ENCODE measurements at places on chromosomes 11 and 22.

DNA sequence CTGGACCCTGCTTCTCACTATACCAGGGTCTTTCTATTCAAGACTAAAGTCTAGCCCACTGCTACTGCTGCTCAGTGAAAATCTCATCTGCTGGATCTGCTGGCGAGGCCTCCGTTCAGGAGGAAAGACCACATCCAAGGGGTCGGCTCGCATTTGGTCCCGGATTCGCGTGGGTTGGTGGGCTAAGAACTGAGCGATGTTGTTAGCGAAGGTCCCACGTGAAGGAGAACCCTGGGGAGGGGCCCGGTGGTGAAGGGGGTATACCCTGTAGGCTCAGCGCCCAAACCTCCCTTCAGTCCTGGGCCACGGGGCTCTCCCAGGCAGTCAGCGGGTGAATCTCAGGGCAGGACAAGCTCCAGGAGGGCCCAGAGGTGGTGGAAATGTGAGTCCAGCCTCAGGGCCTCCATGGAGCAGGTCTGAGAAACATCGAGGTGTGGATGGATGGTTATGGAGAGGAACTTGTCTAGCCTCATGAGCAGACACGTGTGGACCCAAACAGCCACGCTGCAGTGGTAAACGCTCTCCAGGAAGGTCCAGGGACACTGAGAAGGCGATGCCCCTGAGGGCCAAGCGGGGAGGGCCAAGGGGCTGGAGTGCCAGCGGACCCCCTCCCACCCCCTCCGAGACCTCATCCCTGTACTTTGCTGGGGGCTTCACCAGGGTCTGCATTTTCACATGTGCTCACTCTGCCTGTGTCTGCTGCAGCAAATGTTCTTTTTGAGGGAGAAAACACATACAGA is 152.3 kb downstream of the CTTN start:
- no peak for DNase-seq

- DNase-seq: no peak
These were observed 53.7 kb downstream of the IGSF9B start for GRCh38 chr11:133903056-133903455.

GRCh38 chr22:35465109-35465701 is 65.3 kb downstream of the MCM5 start:
- DNase-seq: no peak

GRCh38 chr11:43861141-43861540 is 19.5 kb upstream of the ALKBH3 start:
- DNase-seq: no peak

DNA sequence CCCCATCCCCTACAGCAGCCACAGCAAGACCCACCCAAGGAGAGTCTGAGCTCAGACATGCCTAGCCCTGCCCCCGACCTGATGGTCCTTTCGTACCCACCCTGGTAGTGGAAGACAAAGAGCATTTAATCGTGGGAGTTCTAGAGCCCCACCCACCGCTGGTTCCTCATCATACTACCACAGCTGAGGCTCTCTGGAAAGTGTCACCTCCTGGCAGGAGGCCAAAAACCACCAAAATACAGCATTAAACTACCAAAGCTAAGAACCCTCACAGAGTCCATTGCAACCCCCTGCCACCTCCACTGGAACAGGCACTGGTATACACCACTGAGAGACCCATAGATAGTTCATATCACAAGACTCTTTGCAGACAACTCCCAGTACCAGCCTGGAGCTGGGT is 311.1 kb downstream of the TENM4 start:
- no peak for DNase-seq

DNA sequence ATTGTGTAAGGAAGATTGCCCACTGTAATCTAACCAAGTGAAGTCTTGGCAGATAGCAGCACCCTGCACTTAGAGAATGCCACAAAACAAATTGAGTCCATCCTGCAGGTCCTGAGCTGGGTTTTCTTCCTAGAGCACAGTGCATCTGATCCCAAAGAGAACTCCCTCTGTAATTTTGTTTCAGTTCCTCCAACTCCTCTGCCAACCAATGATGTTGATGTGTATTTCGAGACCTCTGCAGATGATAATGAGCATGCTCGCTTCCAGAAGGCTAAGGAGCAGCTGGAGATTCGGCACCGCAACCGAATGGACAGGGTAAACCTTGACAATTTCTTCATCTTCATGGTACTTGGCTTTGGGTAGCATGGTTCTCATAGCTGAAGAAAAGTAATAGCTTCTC is 33.1 kb upstream of the ST14 start:
- no peak for DNase-seq

DNA sequence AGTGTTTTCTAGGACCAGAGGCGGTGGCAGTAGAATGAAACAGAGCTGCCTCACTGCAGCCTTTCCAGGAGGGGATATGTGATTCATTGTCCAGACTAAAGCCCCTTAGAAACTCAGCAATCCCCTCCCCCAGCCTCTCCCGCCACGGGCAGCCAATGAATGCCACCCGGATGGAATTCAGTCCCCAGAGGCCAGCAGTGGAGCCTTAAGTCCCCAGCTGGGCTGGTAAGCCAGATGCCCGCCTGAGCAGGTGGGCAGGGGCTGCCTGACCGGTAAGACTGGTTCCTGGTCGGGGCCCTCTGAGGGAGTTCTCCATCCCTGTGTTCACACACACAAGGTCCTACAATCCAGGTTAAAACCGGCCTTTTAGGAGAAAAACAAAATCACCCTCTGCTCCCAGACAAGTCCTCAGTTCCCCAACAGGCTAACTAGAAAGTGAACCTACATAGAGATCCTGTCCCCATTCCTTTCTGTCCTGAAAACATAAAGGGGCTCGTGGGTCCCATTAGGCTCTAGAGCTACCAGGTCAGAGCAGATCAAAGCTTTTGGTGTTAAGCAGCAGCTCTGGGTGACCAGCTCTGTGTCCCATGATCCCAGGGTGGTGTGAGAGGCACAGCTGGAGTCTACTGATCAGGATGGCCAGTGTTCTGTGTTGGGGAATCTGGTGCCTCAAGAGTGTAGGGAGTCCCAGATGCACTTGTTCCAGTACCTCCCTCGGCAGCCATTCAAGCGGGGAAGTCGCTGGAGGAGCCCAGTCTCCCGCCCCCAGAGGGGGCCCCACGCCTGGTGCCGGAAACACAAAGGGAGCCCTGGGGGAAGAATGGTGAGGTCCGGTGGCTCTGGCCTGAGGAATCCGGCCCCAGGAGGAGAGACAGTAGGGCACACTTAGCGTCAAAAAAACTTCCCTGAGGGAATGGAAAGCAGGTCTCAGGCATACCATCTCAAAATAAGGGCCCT is 2.6 kb downstream of the PATZ1 start:
- DNase-seq: peak; percentile 25

DNA sequence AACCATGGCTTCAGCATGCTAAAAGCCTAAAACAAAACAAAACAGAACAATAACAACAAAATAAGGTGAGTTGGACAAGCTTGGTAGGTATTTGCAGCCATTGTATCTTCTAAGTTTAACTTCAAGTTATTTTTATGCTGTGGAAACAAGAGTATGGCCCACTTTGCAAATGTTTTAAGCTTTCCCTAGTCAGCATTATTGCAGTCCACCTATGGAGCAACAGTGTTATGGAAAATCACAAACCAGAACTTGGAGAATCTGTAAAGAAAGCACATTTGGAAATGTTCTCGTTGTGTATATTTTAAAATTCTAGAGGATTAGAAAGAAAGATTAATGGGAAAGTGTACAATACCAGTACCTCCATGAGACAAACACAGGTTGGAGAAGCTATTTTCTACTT is 7.4 kb upstream of the SLC5A12 start:
- no peak for DNase-seq

DNA sequence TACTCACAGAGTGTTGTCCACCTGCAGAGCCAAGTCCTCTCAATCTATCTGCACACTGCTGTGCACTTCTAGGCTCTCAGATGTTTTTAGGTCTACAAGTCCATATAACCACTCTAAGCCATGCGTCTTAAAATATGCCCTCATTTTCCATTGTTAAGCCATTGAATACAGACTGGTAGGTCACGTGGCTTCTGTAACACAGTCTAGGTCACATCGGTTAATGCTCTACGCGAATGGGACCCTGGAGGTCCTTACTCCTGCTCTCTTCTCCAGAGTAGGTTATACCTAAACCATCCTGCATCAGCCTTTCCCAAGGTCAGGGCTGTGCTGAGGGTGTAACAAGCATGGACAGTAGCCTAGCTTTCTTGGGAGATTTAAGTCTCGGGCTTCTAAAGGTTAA is 819 bp downstream of the JAML start:
- no peak for DNase-seq

- peak; percentile 59 for DNase-seq
These were observed 34.4 kb downstream of the ME3 start for GRCh38 chr11:86637988-86638387.

- DNase-seq: no peak
These were observed 5.8 kb downstream of the UBASH3B start for GRCh38 chr11:122661182-122661945.

DNA sequence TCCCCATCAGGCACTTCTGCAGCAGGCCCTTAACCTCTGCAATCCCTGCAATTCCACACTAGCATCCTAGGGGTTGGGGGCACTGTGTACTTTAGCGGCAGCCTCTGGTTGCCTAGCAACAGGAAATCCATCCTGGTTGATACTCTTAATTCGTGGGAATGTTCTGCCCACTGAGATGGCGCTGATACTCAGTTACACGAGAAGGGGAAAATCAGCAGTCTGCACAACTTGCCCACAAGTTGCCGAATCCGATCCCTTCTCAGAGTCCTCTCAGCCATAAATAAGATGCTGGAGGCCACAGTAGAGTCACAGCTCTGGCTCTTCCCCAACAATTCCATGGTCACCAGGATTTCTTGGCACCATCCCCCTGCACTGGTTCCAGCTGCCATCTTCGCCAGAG is 57.6 kb upstream of the CRYBB3 start:
- DNase-seq: no peak

DNA sequence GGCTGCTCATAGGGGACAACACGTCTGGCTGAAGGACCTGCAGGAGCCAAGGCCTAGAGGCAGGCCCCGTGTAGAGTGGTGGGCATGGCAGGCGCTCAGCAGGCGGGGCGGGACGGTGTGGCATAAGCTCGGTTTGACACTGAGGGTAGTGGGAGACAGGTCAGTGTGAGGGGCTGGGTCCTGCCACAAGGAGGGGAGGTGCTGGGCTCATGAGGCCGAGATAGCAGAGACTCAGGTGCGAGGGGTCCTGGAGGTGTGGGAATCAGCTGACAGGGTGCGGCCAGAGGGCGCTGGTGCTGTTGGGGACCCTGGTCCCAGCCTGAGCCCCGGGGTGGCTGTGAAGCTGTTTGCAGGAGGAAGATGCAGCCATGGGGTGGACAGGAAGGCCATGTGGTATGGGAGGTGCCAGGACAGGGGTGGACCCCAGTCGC is 6.7 kb downstream of the SLC22A12 start:
- DNase-seq: no peak

DNA sequence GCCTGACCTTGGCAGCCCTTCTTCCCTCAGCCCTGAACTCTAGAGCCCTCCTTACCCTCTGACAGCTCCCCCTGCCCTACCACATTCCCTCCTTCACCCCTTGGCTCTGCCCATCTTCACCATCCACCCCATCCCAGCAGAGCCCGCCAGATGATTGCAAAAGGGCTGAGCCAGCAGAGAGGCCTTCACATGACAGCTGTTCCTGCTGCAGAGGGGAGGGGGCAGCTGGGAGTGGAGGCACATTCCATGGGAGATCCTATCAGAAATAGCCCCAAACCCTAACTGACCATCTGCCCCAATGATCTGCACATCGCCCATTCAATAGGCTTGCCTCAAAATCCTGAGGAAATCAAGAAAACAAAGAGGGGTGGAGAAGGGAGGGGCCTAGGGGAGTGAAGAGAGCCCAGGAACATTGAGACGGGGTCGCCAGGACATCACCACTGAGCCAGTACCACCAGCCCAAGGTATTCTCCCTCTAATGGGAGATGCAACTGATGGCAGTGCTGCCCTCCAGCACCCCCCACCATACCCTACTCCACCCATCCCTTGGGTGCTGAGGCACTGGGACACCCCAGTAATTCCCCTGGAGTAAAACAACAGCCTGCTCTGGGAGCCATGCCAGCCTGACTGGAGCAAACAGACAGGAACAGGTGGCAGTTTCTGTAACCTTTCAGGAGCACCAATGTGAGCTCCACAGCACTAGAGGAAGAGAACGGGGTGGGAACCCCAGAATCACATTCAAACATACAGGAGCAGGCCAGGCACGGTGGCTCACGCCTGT is 8.0 kb upstream of the AHNAK start:
- no peak for DNase-seq

DNA sequence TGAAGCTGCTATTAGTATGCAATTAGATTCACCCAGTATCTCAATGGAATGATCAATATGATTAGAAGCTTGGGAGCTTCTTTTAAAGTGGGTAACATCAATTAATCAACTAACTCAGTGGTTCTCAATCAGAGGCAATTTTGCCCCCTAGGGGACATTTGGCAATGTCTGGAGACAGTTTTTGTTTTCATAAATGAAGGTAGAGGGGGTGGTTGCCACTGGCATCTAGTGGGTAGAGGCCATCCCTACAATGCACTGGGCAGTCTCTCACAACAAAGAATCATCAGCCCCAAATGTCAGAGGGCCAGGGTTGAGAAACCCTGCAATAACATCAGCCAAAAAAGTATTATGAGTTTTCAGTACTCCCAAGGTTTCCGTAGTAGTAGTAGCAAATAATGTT is 5.9 kb upstream of the AMOTL1 start:
- peak; percentile 40 for DNase-seq

- peak; percentile 76 for DNase-seq
These were observed 26.7 kb downstream of the CD44 start for GRCh38 chr11:35165423-35166368.

- no peak for DNase-seq
These were observed 99.1 kb downstream of the GAB2 start for GRCh38 chr11:78318321-78319114.

GRCh38 chr11:114562166-114562916 is 2.7 kb upstream of the NXPE1 start:
- no peak for DNase-seq

DNA sequence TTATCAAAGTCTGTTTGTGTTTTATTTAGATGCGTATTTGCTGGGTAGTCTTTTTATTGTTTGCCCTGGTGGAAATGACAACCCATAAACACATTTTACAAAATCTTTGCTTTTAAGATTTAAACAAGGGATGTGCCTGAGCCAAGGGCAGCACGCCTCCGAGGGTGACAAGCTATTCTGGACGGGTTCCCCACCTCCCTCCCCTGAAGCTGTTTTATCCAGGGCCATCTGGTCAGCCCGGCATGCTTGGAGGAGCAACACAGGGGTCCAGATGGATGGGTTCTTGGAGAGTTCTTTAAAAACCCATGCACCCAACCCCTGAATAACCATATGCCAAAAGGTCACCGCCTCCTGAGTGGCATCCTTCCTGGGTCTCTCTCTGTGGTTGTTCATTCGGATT is 408.9 kb downstream of the OPCML start:
- no peak for DNase-seq

GRCh38 chr11:131561501-131561900 is 191.1 kb downstream of the NTM start:
- DNase-seq: no peak

GRCh38 chr11:1564535-1565172 is 7.4 kb downstream of the DUSP8 start:
- no peak for DNase-seq

- no peak for DNase-seq
These were observed 445.6 kb downstream of the NTM start for GRCh38 chr11:131816051-131816450.

DNA sequence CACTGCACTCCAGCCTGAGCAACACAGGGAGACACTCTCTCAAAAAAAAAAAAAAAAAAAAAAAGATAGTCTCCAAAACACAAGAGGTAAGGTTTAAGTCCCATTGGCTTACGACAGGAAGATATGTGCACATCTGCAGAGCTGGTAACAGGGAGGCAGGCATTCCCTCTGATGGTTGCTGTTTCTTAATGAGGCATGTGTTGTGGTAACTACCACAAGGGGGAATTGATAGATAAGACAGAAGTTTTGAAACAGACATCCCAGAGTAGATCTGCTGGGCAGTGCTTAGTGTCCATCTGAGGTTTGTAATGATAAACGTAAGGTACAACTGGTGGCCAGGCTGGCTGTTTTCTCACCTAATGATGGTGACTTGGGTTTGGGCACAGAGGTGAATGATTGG is 4.7 kb downstream of the EIF1AD start:
- DNase-seq: no peak
